ENCODE measurements at places on chromosomes 2 and 18. TPM values are rescaled to one million over a fixed set of nuclear protein-coding genes. Genes with fewer than 3 reads are reported as not detected.

DNA sequence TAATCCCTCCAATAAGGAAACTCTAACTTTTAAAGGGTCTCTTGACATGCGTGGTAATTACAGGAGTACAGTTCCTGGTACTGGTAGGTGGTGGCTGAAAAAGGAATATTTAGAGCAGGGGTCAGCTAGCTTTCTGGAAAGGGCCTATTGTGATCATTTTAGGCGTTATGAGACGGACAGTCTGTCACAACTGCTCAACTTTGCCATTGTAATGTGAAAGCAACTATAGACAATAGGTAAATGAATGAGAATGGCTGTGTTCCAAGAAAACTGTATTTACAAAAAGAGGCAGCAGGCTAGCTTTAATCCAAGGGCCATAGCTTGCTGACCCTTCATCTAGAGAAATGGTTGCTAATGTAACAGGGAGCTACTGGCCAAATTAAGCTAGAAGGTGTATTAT is 177.7 kb upstream of the LRRTM1 start:
- no peak for DNase-seq

GRCh38 chr2:59734743-59735142 is 818.7 kb downstream of the BCL11A start:
- DNase-seq: no peak

- no peak for DNase-seq
These were observed 15.6 kb upstream of the TMEM18 start for GRCh38 chr2:692767-693166.

GRCh38 chr2:44997963-44998362 is 11.3 kb downstream of the SIX2 start:
- DNase-seq: no peak

- no peak for DNase-seq
These were observed 103.2 kb downstream of the FAM161A start for GRCh38 chr2:61750624-61751023.

DNA sequence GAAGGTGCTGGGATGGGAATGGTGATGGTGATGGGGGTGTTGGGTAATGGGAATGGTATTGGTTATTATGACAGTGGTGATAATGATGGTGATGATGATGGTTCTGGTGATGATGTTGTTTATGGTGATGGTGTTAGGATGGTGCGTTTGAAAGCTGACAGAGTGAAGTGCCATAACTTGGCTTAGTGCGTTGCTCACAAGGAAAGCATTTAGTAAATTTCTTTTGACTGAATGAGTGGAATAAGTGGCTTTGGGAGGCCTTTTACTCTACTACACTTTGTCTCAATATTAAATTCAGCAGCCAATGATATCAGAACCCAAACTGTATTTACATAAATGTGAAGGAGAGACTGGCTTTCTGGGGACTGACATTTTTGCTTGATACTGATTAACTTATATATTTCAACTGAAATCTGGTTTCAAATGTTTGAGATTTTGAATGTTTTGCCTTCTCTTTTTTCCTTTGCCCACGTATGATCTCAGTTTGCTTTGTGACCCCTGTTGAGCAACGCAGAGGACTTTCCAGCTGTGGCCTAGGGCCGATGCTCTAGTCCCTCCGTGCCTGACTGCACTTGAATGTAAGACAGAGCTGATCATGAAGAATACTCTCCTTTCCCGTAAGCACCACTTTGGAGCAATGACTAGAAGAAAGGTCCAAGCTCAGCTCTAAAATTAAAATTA is 128.5 kb upstream of the SH3BP4 start:
- no peak for DNase-seq

DNA sequence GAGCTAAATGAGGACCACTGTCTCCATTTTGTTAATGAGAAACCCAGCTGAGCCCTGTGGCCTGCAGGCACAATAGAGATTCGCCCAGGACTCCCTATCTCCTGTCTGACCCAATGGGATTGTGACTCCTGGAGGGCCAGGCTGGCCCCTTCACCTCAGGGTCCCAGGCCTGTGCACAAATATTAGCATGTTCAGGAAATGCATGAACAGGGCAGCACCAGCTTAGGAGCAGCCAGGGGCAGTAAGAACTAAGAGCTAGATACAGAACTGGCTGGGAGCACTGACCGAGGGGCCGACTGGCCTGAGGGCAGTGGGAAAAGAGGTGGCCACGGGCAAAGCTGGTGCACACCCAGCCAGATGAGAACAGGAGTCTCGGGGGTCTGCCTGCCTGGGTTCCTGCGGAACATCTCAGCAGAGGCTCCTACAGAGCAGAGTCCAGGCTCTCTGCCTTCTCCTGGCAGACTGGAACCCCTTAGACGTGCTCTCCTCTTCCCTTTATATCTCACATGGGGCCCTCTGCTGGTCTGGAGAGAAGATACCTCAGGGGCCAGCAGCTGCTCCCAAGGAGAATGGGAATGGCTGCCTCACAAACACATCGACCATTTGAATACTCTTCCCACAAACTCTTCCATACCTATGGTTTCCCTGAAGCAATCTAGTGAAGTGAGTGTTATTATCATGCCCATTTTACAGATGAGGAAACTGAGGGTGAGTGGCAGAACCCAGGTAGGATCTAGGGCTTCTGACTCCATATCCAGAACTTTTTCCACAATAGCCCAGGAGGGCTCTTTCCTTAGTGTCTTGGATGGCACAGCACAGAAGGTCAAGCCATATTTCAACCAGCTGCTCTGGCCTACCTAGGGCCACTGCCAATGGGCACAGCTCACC is 77.6 kb upstream of the OTOF start:
- DNase-seq: no peak

DNA sequence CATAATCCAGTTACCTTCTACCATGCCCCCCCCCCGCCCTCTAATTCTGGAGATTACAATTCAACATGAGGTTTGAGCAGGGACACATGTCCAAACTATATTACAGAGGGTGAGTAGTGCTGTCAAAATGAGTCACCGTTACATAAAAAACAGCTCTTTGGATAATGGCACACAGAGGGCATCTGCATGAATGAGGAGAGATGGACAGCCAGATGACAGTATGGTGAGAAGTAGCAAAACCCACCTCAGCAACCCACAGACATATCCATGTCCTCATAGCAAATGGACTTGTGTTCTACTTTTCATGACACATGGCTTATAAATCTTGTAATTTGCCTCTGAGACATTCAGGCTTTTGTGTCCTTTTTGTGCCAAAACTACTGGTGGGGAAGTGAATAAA is 132.0 kb downstream of the EML6 start:
- no peak for DNase-seq

DNA sequence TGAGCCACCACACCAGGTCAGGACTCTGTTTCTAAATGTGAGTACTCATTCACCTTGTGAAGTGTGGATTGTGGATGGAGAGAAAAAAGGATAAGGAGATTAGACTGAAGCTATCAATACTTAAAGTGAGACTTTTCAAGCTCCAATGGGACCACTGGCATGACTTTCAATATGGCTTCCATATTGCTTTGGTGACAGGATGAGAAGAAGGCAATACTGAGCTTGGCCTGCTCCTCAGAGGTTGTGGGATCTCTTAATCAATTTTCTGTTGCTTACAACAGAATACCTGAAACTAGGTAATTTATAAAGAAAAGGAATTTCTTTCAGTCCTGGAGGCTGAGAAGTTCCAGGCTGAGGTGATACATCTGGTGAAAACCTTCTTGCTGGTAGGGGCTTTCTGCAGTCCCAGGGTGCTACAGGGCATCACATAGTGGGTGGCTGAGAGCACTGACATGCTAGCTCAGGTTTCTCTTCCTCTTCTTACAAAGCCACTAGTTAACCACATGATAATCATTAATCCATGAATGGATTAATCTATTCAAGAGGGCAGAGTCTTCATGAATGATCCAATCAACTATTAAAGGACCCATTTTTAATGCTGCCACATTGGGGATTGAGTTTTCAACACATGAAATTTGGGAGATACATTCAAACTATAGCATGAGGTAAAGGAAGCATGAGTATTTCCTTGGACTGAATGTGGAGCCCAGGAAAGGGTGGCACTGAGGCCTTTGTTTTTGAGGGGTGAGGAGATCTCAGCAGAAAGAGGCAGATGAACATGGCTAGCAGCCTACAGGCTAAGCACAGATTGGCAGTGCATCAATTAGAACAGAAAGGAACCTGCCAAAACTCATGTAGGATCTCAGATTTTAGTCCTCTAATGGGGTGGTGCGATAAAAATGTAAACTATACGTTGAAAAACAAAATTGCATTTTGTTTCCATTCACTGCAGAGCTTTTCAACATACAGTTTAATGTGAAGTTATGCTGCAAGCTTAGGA is 274.5 kb downstream of the PIK3C3 start:
- DNase-seq: no peak

VWC2L gene
- not detected for total RNA-seq

GLI2 gene
- 1.7 TPM for total RNA-seq

CENPA gene
- total RNA-seq: 3.6 TPM

LYG2 gene
- total RNA-seq: not detected

SMCHD1 gene
- 24.8 TPM for total RNA-seq

Measured in glomerular endothelial cell (primary cell).